ENCODE measurements at places on chromosomes 4 and X.

- no peak for DNase-seq
Measured at GRCh38 chr4:77451530-77451929, 154.1 kb upstream of the CXCL13 start.

GRCh38 chr4:6222761-6223292, 22.5 kb upstream of the JAKMIP1 start:
- no peak for DNase-seq

DNA sequence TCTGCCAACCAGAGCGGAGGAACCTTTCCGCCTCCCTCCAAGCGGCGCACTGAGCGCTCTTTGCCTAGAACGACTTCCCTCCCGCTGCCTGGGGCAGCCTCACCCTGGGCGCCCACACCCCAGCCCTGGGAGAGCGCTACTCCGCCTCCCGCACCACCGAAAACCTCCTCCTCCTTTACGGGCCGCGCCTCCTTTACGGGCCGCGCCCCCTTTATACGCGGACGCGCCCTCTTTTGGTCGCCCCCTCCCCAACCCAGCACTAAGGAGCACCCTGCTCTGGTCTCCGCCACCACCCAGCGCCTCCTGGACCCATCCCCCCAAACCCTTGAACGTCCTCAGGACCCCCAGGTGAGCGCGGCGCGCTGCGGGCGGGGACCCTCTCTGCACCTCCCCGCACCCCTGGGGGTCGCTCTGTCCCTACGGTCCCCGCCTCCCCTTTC, 586 bp upstream of the NSG1 start:
- DNase-seq: peak; percentile 63

DNA sequence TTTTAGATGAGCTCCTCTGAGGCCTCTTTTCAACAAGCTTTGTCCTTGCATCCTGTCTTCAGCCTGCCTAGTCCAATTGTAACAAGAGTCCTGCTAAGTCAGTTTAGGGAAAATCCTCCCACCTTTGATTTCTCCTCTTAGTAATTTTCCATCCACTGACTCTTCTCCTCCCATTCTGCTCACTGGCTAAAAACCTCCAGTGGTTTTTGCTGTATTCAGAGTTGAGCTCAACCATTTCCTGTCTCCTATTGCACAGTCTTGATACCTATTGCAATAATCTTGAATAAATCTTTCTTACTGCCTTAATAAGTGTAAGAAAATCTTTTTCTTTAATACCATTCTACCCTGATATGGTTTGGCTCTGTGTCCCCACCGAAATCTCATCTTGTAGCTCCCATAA, 117.8 kb upstream of the ENPP6 start:
- no peak for DNase-seq

- DNase-seq: no peak
Measured at GRCh38 chr4:142160509-142160908, 524.1 kb downstream of the IL15 start.

GRCh38 chrX:100098660-100099375, 311.3 kb downstream of the PCDH19 start:
- DNase-seq: no peak

GRCh38 chrX:45807572-45808425, 607.1 kb upstream of the DIPK2B start:
- DNase-seq: no peak

DNA sequence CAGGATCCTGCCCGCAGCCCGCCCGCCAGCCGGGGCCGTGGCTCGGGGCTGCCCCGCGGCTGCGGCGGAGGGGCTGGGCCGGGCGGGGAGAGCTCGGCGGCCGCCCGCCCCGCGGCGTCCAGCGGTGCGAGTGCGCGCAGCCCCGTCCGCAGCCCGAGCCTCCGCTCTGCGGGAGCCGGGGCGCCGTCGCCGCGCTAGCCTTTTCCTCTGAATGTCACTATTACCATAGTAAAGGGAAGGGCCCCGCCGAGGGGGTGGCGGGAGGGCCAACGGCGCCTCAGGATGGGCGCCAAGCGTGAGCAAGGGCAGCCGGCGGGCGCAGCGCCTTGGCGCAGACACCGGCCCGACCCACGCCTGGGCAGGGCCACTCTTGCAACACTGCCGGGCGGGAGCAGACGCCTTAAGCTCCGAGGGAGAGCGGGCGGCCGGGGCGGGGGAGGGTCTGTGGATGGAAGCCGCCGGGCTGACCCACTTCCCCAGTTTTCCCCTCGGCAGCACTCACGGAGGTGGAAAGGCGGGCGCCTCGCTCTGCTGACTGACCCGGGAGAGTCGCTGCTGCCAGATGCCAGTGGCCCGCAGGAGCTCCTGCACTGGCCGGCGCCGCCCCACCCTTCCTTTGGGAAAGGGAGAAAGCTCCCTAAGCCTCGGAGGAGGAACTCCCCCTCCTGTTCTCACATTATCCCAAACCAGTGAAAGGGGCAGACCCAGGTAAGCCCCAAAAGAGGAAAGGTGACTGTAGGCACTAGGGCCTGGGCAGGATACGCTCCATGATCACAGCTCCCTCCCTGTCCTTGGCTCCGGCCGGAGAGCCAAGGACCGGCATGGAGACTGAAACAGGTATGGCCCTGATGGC, 329.4 kb downstream of the HNRNPD start:
- DNase-seq: peak; percentile 57

- no peak for DNase-seq
Measured at GRCh38 chrX:47146121-47146935, 1.3 kb downstream of the RBM10 start.

DNA sequence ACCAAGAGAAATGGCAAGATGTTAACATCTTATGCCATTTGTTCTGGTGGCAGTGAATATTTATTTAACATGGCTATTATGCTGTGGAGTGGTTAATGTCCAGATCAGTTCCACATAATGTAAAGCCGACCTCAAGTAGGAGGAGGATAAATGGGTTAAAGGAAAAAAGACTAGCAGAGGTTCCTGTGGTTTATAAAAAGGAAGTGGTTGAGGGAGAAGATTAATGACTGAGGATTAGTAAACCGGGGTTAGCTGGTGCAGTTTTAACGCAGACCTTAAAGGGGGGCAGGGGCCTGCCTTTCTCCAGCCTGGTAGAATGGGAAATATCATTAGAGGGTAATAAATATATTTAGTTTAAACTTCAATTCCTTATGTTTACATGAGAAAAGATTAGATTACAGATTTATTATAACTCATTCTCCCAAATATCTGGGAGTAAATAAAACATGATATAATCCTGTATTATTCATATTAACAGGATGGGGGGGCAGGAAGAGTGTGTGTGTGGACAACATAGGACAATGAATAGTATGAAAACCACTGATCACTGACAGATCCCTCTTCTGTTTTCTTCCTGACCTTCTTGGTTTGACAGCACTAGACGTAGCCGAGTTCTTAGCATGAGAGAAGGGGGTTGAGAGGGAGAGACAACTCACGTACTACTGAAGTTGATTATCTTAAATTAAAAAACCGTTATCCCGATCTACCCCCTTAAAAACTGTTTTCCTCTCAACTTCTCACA, 124.1 kb upstream of the LIMCH1 start:
- no peak for DNase-seq

GRCh38 chr4:4247696-4248028, 361 bp downstream of the TMEM128 start:
- no peak for DNase-seq

- no peak for DNase-seq
Measured at GRCh38 chr4:87853108-87853507, 20.3 kb downstream of the MEPE start.

DNA sequence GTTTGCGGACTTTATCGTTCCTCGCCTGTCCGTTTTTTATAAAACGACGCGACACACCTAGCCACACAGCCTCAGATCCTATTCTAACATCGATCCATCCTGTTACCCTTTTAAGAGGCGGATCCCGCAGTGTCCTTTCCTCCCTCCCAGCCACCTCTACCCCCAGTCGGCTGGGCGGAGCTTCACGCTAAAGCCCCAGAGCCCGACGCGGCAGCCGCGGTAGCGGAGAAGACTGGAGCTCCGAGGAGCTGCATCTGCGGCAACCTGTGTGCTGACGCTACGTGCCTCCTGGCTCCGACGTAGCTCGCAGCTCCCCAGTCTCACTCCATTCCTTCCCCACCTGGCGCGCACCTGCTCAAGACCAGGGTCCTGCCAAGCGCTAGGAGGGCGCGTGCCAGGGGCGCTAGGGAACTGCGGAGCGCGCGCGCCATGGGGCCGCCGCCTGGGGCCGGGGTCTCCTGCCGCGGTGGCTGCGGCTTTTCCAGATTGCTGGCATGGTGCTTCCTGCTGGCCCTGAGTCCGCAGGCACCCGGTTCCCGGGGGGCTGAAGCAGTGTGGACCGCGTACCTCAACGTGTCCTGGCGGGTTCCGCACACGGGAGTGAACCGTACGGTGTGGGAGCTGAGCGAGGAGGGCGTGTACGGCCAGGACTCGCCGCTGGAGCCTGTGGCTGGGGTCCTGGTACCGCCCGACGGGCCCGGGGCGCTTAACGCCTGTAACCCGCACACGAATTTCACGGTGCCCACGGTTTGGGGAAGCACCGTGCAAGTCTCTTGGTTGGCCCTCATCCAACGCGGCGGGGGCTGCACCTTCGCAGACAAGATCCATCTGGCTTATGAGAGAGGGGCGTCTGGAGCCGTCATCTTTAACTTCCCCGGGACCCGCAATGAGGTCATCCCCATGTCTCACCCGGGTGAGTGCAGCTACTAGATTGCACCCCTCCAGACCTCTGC, at the start of gene RNF128:
Gene RNF128, plus strand, starts transcription at position 217 of the 953 bp plus-strand sequence. Its CDS starts 213 bp downstream, at position 430.
- DNase-seq: peak; percentile 51

- DNase-seq: no peak
Measured at GRCh38 chr4:157751631-157752030, 421.2 kb downstream of the GASK1B start.

GRCh38 chr4:158599150-158599549, 72.5 kb downstream of the C4orf46 start:
- DNase-seq: no peak

DNA sequence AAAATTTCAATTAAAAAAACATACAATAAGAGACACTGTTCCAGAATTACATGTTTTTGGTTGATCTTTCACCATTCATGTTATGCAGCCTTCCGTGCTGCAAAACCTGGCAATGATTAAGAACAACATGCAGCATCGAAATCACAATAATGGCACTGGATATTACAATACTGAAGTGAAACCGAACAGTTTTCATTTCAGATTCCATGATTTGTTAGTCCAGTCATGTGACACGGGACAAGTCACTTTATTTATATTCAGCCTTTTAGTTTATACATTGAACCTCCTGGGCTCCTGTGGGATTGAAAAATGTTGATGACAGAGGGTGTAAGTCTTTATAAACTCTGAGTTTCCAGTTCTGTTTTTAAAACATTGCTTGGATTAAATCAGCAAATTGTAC, 142.5 kb upstream of the TTC29 start:
- DNase-seq: no peak

DNA sequence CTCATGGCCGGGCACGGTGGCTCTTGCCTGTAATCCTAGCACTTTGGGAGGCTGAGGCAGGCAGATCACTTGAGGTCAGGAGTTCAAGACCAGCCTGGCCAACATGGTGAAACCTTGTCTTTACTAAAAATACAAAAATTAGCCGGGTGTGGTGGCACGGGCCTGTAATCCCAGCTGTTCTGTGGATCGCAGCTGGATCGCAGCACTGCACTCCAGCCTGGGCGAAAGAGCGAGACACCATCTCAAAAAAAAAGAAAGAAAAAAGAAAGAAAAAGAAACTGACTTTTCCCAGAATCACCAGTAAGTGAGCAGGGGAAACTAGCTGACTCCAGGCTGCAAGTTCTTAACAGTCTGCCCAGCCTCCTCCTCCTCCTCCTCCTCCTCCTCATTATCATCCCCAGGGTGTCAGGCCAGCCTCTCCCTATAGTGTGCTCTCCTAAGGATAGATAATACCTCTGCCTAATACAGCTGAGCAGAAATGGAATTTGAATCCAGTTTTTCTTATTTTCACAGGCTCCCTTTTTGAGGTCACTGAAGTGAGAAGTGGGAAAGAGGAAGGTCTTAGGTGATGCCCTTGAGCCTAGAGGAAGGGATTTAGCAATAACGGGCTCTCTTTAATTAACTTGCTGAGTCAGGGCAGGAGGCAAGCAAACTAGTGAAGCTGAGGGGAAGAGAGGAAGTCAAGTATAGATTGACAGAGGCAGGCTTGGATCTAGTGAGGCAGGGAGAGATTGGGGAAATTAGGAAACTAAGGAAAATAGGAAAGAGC, 11.8 kb upstream of the ELF2 start:
- DNase-seq: no peak

- DNase-seq: no peak
Measured at GRCh38 chr4:38582445-38582844, 81.6 kb upstream of the KLF3 start.

DNA sequence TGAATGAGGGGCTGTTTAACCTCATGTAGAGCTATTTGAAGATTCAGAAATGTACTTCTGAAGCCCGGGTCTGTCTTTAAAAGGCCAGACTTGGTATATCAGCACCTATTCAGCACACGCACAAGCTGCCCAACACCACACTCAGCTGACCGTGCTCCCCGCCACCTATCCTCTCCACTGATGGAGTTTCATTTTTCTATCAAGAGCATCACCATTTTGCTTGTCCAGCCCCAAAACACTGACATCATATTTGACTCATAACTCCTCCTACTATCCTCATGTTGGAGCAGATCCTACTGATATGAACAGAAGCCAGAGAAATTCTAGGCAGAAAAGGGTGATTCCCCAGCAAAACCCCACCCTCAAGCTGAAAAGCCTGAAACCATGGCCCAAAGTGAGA, 100.3 kb downstream of the SORBS2 start:
- DNase-seq: no peak

DNA sequence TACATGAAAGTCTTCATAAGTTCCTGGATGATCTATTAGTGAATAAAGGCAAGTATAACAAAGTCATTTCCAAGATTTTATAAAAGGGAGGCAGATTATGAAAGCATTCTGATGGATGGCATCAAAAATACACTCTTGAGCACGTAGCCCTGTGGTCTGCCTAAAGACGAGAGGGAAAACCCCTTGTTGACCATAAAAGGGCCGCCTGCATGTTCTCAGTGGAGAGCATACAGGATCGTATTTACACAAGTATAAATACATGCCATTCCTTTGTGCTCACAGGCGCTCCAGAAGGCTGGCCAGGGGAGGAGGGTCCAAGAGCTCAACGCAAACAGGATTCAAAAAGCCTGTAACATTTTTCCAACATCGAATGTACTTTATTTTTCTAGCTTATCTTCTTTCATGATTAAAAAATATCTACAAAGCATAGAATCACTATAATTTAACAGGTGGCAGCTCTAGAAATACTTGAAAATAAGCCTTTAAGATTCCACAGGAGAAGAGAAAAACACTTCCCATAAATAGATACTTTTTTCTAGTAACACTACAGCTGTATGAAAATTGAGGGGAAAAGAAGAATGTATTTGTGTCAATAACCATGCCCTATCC, 29.6 kb downstream of the PDGFC start:
- DNase-seq: no peak

DNA sequence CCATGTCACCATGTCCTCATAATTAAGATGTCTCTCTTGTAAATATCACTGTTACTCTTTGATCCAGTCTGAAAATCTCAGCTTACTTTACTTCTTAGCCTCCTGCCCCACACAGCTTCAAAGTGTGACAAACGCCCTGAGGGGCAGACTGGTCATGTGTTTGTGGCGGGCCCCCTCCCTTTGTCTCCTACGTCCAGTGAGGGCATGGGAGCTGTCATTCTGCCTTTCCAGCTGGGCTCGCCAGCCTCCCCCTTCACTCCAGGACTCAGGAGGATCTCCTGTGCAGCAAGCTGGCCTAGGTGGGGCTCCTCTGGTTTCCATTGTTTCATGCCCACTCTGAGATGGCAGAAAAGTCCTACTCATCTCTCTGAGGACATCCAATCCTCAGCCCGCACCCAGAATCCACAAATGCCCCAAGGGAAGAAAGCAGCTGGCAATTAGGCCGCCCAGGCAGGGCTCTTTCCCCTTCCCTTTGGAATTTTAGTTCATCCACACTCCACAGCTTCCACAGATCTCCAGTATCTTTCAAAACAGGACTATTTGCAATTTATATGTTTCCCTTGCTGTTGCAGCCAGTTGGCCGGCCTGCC, 86.4 kb upstream of the C4orf50 start:
- DNase-seq: no peak
